ENCODE measurements at places on chromosomes 2 and 18. TPM values are rescaled to one million over a fixed set of nuclear protein-coding genes. Genes with fewer than 3 reads are reported as not detected.

The MGAT4A gene
- total RNA-seq = 13.2 TPM

The MBOAT2 gene
- total RNA-seq = 5.8 TPM

The SUPT7L gene
- total RNA-seq = 16.1 TPM

The HOXD12 gene
- total RNA-seq = not detected

The DNER gene
- total RNA-seq = 17.6 TPM

The CDK15 gene
- total RNA-seq = not detected

The MARCHF4 gene
- not detected for total RNA-seq

The IMPA2 gene
- 22.9 TPM for total RNA-seq

The PCARE gene
- 2.2 TPM for total RNA-seq

The CNGA3 gene
- total RNA-seq = not detected

The TMEM247 gene
- total RNA-seq = not detected

The CDH20 gene
- total RNA-seq = not detected

The ARHGAP28 gene
- total RNA-seq = 3.0 TPM

The ERICH2 gene
- total RNA-seq = not detected

The CTIF gene
- 30.6 TPM for total RNA-seq

The SERPINB12 gene
- total RNA-seq = not detected

The ARHGAP15 gene
- 2.6 TPM for total RNA-seq

The LYG1 gene
- total RNA-seq = not detected

The ITPRIPL1 gene
- total RNA-seq = 1.5 TPM

The TSGA10 gene
- 7.0 TPM for total RNA-seq

The UGT1A7 gene
- not detected for total RNA-seq

The COLEC12 gene
- total RNA-seq = 15.3 TPM

The SCRN3 gene
- total RNA-seq = 11.4 TPM

The ABCB11 gene
- 0.33 TPM for total RNA-seq

The GLI2 gene
- total RNA-seq = 1.5 TPM

The RGPD6 gene
- total RNA-seq = 21.1 TPM

The MROH2A gene
- not detected for total RNA-seq

The SPC25 gene
- total RNA-seq = 1.9 TPM

The RBKS gene
- 2.1 TPM for total RNA-seq

The C2orf66 gene
- not detected for total RNA-seq

The SLC16A14 gene
- 3.4 TPM for total RNA-seq

The IL1RN gene
- 1.3 TPM for total RNA-seq

The LCT gene
- not detected for total RNA-seq

The DPY30 gene
- total RNA-seq = 49.8 TPM

The TOGARAM2 gene
- 6.6 TPM for total RNA-seq

The STON1 gene
- total RNA-seq = 6.4 TPM

The PLCL1 gene
- 32.0 TPM for total RNA-seq

The PUM2 gene
- 44.8 TPM for total RNA-seq

The SGPP2 gene
- 13.0 TPM for total RNA-seq

The HOXD8 gene
- 1.1 TPM for total RNA-seq

The ACMSD gene
- not detected for total RNA-seq

The GALR1 gene
- total RNA-seq = 0.07 TPM

The CIB4 gene
- not detected for total RNA-seq

The TBR1 gene
- total RNA-seq = not detected

The TNFAIP6 gene
- 5.2 TPM for total RNA-seq

The ALK gene
- 0.16 TPM for total RNA-seq
